ENCODE measurements at places on chromosomes 2 and 18.

DNA sequence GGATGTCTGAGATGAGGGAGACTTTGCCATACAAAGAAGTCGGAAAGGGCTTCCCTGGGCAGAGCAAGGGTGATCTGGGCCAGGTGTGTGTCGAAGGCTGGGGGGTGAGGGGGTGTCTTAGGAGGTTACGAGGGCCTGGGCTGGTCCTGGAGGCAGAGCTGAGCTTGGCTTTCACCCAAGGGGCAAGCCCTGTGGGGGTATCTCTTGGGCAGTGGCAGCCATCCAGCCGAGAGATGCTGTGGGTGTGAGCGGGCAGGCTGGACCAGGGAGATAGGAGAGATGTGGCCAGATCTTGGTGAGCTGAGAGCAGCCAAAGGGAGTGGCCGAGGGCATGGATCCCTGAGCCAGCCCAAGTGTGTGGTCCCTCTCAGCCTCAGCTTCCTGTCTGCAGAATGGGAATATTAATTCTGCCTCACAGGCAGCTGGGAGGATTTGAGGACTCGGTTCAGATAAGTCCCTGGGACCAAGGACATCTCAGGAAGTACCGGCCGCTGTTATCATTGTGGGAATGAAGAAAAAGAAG is 33.0 kb downstream of the MAL start:
- no peak for DNase-seq

- DNase-seq, result no peak
Observed at GRCh38 chr2:215668378-215668775, 232.5 kb upstream of the FN1 start.

- no peak for DNase-seq
Observed at GRCh38 chr18:23878336-23878900, 136.1 kb upstream of the TTC39C start.

- DNase-seq, result no peak
Observed at GRCh38 chr2:218871345-218872302, 9.0 kb upstream of the WNT10A start.

GRCh38 chr18:73677450-73677849 is 470.2 kb downstream of the FBXO15 start:
- no peak for DNase-seq

DNA sequence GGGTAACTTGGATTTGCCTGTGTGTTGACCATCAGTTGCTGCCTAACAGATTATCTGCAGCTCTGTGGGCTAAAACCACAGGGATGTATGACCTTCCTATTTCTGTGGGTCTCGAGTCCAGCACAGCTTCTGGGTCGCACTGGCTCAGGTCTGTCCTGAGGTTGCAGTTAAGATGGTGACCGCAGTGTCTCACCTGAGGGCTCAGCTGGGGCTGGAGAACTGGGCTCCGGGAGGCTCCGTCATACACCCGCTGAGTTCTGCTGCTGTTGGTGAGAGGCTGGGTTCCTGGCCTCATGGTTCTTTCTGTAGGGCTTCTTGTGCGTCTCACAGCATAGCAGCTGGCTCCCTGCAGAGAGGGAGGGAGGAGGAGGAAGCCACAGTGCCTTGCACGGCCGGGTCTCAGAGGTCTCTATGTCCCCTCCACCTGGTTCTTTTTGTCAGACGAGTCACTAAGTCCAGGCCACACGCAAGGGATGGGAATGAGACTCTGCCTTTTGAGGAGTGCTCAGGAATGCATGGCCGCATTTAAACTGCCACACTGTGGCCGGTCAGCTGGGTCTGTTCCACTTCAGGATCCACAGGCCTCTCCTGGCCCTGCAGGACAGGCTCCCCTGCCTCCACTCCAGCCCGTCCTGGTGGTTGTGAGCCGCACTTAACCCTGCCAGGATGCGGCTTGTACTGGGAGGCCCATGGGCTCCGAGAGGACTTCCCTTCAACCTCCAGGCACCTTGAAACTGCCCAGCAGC is 67.2 kb downstream of the ADI1 start:
- DNase-seq, result no peak

- no peak for DNase-seq
Observed at GRCh38 chr2:95059656-95060370, 34.3 kb downstream of the MAL start.

DNA sequence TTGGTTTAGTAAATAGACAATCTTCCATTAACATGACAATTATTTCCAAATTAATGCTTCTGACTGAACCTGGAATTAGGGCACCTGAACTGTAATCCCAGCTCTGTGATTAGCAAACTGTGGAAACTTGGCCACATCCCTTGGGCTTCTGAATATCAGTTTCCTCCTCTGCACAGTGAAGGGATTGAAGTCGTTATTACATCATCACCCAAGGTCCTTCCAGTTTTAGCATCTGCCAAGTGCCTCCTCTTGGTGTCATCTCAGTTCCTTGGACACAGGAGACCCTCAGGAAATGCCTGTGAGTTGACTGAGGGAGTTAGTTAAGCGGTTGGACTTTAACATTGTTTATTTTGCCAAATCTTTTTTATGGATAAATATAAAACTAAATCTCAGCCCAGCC is 64.8 kb downstream of the MOGAT1 start:
- DNase-seq, result no peak

- no peak for DNase-seq
Observed at GRCh38 chr2:28364610-28365009, 28.0 kb upstream of the FOSL2 start.

- no peak for DNase-seq
Observed at GRCh38 chr18:390741-391478, 109.6 kb downstream of the COLEC12 start.

DNA sequence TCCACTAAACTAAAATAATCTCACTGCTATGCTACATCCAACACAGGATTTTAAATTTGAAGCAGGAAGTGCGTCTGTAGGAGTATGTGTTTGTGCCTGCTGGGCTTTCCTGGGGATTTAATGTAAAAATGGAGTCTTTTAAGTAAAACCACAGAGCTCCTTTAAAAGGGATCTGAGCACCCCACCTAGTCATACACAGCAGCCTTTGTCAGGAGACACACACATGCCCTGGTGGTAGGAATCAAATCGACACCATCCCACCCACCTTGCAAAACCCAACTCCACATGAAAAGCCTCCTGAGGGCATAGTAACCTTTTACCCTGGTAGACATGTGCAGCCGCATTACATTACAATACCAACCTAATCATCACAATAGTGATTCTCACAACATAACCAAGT is 29.1 kb downstream of the UXS1 start:
- no peak for DNase-seq

DNA sequence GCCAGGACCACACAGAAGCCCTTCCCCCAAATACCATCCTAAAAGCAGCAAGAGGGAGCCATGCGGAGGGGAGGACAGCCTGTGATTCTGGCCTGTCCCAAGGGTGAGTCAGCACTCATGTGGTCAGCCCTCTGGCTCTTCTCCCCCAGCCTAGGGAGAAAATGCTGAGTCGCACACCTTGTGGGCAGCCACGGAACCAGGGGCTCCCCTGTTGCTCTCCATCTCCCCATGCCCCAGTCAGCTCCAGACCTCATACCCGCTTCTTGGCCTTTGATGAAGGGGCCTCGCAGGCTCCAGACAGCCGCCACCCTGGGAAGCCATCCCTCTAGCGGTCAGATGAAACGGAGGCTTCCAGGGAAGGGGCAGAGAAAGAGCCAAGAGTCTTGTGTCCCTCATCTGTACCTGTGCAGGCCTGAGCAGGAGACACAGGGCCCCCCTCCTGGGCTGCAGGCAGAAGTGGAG is 181.3 kb upstream of the SIX2 start:
- DNase-seq, result no peak

- DNase-seq, result no peak
Observed at GRCh38 chr2:176146101-176146500, 5.2 kb upstream of the HOXD4 start.

- DNase-seq, result no peak
Observed at GRCh38 chr2:99809259-99809900, 319.6 kb upstream of the REV1 start.

- no peak for DNase-seq
Observed at GRCh38 chr18:7982216-7982615, 415.1 kb downstream of the PTPRM start.

DNA sequence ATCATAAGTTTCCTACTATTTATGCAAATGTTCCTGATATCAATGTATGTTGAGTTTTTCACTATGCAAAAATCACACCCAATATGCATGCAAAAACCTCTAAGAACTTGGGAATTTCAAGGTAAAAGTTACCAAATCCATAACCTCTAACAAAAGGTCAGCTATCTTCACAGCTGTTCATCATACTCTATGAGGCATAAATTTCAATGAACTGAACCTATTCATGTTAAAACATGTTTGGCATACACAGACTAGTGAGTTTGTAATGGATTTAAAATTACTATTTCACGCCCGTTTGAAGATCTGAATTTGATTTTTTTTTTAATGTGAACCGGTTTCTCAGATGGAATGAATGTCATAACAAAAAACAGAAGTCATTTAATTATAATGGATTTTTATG is 100.2 kb downstream of the ATAD2B start:
- no peak for DNase-seq

All from stimulated activated CD8-positive, alpha-beta memory T cell treated with anti-CD3 and anti-CD28 coated beads, Interleukin-15, amount 100 ng/mL, for 24 hours (primary cell).